Activated CD8-positive, alpha-beta T cell treated with anti-CD3 and anti-CD28 coated beads, Interleukin-2, amount 10 ng/mL, durations not matched to agents 7 days and 5 days (primary cell): ENCODE measurements at places on chromosomes 5 and 9.
A peak's percentile ranks its signal among the peaks of the same experiment; 100 is the strongest.

GRCh38 chr5:65718576-65719310 lies 3.2 kb downstream of the SGTB start:
- peaks cover 14% of the 10 kb centered on the region for H3K36me3 ChIP-seq
- peak overlapping the region; percentile 72 for H3K27ac ChIP-seq
- peaks cover 16% of the 10 kb centered on the region for H3K4me1 ChIP-seq
- peak overlapping the region; percentile 86 for H3K4me3 ChIP-seq

GRCh38 chr9:72951520-72952380 lies 1.1 kb downstream of the ALDH1A1 start:
- H3K36me3 ChIP-seq = no peaks in the 10 kb centered on the region
- H3K27me3 ChIP-seq = peaks cover 17% of the 10 kb centered on the region
- no peaks in the 10 kb centered on the region for H3K4me1 ChIP-seq
- H3K4me3 ChIP-seq = no peak overlapping the region

GRCh38 chr5:14665101-14665822 lies 744 bp downstream of the OTULIN start:
- H3K4me1 ChIP-seq = peaks cover 71% of the 10 kb centered on the region
- H3K27me3 ChIP-seq = no peaks in the 10 kb centered on the region
- DNase-seq = peak; percentile 45
- peak overlapping the region; percentile 91 for H3K27ac ChIP-seq

- no peak overlapping the region for H3K4me3 ChIP-seq
- no peaks in the 10 kb centered on the region for H3K36me3 ChIP-seq
- H3K4me1 ChIP-seq = no peaks in the 10 kb centered on the region
- no peaks in the 10 kb centered on the region for H3K27me3 ChIP-seq
- H3K27ac ChIP-seq = no peak overlapping the region
- DNase-seq = no peak
Observed at GRCh38 chr5:108101130-108101529, 280.8 kb downstream of the FBXL17 start.

DNA sequence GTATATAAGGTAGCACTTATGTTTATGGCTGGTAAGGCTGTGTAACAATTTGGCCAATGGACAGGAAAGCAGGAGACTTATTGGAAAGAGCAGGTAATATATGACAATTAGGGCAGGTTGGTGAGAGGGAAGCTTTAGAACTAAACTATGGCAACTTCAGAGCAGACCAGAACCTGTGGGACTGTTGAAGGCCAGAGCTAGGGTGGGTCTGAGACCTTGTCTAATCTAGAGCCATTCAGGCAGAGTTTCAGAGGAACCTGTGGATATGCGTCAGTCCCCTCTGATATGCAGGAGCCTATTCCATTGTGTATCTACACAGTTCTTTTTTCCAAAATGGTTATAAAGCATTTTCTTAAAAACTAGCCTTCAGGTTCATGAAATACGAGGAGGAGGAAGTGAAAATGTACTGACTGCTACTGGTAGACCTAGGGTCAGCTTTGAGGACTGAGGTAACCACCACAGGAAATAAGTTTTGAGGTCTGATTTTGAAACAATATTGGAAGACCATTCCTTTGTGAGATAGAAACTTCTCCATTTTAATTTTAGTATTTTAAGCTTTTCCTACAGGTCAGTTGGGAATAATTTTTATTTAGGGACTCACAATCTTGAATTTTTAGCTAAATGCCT lies 37.6 kb downstream of the ELL2 start:
- DNase-seq = no peak
- no peak overlapping the region for H3K4me3 ChIP-seq
- H3K4me1 ChIP-seq = peaks cover 43% of the 10 kb centered on the region
- H3K27me3 ChIP-seq = no peaks in the 10 kb centered on the region
- H3K36me3 ChIP-seq = no peaks in the 10 kb centered on the region

DNA sequence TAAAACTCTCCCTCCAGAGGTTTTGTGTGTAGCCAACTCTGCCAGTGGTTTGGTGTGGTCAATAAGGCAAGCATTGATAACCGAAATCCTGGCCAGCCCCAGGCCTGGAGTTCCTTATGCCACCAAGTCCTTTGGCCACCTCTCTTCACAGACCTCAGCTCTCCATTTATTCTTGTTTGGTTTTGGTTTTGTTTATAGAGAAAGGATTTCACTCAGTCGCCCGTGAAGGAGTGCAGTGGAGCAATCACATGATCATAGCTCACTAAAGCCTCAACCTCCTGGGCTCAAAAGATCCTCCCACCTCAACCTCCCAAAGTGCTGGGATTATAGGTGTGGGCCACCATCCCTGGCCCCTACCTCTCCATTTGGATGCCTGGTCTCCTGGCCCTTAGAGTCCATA lies 55.4 kb upstream of the PPARGC1B start:
- H3K27me3 ChIP-seq = peaks cover 14% of the 10 kb centered on the region
- H3K27ac ChIP-seq = no peak overlapping the region
- H3K4me3 ChIP-seq = no peak overlapping the region
- no peaks in the 10 kb centered on the region for H3K36me3 ChIP-seq
- no peak for DNase-seq

GRCh38 chr5:174306345-174307030 lies 261.0 kb downstream of the NSG2 start:
- no peaks in the 10 kb centered on the region for H3K4me1 ChIP-seq
- H3K27me3 ChIP-seq = peaks cover 8% of the 10 kb centered on the region
- DNase-seq = no peak

DNA sequence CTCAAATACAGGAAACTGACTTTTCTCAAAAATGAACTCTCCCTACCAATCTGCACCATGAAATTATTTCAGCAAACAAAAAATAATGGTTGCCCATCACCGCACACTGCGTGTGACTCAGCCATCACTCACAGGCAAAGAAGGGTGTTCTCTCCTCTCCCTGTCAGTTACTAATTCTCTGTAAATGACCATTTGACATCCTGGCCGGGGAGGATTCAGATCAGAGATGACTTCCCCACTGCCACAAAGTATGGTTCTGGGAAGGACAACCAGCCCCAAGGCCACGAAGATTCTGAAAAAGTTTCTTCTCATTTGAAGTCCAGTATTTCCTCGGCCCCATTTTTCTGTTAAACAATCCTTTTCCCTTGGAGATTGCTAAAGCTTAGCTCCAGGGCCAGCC lies 199.4 kb downstream of the AUH start:
- H3K27ac ChIP-seq = peak overlapping the region; percentile 96
- peak overlapping the region; percentile 80 for H3K4me3 ChIP-seq
- peaks cover 19% of the 10 kb centered on the region for H3K36me3 ChIP-seq
- H3K4me1 ChIP-seq = peaks cover 82% of the 10 kb centered on the region

DNA sequence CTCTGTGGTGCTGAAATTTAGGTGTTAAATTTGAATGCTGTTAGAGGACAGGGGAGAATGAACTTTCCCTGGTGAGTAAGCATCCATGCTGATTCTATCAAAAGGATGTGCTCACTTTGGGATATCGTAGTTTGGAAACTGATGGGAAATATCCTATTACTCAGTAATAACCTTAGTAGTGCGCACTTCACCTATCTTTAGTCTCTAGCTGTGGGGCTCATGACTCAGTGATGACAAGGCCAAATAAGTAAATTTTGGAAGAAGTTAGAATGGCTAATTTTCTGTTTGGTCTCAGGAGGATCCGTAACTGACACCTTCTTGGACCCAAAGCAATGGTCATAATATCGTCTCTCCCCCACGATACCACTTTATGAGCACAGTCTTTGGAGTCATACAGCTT lies 448.4 kb downstream of the PSAT1 start:
- no peak overlapping the region for H3K4me3 ChIP-seq
- DNase-seq = no peak
- H3K27me3 ChIP-seq = no peaks in the 10 kb centered on the region
- no peaks in the 10 kb centered on the region for H3K4me1 ChIP-seq
- H3K27ac ChIP-seq = no peak overlapping the region
